ENCODE measurements at places on chromosomes 11 and 22.

GRCh38 chr22:39150848-39151215 is 1.6 kb downstream of the CBX7 start:
- DNase-seq: no peak

- DNase-seq: no peak
Measured at GRCh38 chr11:35529971-35530495, 4.6 kb upstream of the PAMR1 start.

DNA sequence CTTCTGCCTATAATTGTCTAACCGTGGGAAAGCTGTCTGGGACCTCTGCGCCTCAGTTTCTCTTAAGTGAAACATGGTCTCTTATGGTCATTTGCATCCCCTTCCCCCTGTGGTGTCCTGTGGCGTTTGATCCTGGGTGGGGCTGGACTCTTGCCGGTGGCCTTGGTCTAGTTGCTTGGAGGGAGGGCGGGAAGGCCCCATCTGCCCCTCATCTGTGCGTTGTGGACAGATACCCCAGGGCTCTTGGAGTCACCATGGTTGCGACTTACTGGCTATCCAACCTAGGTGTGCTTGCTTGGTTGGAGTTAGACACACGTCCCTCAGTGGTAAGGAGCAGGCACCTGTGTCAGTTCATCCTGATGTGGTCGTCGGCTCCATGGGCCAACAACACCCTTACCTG is 15.2 kb downstream of the SHANK3 start:
- DNase-seq: no peak

- DNase-seq: no peak
Measured at GRCh38 chr11:45517171-45517770, 148.2 kb downstream of the CHST1 start.

- no peak for DNase-seq
Measured at GRCh38 chr22:28597665-28598064, 82.0 kb downstream of the TTC28 start.

DNA sequence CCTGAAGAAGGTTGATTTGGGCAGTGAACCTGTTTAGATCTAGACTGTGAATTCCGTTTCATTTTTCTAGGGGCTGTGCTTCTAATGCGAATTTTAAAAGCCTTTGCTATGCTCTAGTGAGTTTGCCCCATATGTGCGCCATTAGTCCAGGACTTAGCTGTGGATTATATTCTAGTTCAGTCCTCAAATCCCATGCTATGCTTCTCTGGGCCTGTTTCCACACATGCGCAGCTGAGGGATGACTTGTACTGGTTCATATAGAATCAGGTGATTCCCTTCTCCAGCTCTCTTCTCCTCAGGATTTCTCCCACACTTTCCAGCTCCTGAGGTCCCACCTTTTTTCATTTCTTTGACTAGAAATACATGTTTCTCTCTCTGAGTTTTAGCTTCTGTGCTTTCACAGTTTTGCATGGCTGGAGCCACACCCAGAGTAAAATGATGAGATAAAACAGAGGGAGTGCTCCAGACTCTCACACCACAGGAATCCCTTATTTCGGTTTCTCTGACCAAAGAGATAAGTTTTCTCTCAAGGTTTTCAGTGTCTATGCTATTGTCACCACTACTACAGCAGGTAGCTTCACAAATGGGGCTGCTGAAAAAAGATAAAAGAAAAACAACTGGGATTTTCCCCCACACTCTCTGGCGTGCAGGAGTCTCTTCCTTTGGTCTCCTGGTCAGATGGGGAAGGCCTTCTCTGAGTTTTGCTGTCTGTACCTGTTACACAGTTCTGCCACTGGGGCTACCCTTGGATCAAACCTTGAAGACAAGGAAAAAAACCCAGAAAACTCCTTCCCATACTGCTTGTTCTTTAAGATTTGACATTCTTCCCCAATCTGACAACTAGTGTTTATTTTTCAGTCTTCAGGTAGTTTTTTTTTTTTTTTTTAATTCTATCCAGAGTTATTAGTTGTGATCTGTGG is 96.2 kb upstream of the TEAD1 start:
- no peak for DNase-seq

- DNase-seq: no peak
Measured at GRCh38 chr11:19607656-19608360, 104.8 kb upstream of the NAV2 start.

DNA sequence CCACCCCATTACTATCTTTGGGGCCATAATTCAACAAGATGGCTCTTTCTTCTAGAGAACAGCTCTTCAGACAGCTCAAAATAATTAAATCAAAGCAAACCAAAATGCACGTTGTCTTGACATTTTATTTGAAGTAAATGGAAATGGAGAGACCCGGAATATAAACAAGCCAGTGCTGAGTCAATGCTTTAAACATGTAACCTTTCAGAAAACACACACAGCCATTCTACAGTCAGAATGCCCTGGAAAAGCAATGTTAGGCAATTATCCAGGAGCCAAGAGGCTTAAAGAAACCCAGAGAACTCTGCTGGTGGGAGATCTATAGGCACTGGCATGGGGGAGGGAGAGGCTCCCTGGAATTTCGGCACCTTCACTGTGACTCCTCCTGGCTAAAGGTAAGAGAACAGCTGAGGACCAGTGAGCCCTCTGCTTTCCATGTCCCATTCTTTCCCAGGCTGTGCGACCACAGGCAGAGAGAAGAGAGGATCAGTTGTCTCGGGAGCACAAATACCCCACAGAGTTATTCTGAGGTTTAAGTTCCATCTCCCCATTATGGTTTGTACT is 254.0 kb upstream of the CCDC90B start:
- no peak for DNase-seq

- no peak for DNase-seq
Measured at GRCh38 chr11:42311514-42311913, 852.1 kb upstream of the LRRC4C start.

DNA sequence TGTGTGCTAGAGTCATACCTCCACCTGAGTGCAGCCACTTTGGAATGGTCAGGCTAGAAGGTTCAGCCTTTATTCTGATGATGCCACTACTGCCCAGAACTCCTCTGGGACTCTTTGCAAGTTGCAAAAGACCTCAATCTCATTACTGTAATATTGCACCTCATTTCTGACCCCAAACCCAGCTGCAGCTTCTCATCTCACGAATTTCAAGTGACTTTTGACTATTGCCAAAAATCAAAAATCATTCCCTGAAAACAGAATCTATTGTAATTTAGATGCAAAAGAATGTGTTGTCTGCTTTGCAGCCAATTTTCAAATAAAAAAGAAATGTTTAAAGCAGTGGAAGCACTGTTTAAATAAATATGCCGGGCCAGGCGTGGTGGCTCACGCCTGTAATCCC is 25.2 kb downstream of the GVQW3 start:
- no peak for DNase-seq

DNA sequence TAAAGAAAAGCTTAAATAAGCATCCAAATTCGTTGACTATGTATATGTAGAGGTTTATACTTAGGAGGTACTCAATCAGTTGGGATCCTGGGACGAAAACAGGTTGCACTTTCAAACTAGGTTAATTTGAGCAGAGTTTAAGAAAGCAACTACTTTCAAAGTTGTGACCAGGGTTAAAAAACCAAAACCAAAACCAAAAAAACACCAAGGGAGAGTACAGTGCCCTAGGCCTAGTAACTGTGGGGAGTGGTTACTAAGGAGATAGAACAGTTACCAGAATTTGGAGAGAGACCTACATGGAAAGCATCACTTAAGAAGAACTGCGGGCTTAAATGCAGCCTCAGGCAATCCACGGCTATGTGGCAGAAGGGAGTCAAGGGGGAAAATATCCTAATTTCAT is 148.3 kb downstream of the JRKL start:
- DNase-seq: no peak

- peak; percentile 73 for DNase-seq
Measured at GRCh38 chr22:36409911-36410756, 22.4 kb upstream of the MYH9 start.
